Renal pelvis (tissue), 12 donors: ENCODE measurements at places on chromosomes 4 and X. TPM values are rescaled to one million over a fixed set of nuclear protein-coding genes. Genes with fewer than 3 reads are reported as not detected.
A peak's percentile ranks its signal among the peaks of the same experiment; 100 is the strongest.

DNA sequence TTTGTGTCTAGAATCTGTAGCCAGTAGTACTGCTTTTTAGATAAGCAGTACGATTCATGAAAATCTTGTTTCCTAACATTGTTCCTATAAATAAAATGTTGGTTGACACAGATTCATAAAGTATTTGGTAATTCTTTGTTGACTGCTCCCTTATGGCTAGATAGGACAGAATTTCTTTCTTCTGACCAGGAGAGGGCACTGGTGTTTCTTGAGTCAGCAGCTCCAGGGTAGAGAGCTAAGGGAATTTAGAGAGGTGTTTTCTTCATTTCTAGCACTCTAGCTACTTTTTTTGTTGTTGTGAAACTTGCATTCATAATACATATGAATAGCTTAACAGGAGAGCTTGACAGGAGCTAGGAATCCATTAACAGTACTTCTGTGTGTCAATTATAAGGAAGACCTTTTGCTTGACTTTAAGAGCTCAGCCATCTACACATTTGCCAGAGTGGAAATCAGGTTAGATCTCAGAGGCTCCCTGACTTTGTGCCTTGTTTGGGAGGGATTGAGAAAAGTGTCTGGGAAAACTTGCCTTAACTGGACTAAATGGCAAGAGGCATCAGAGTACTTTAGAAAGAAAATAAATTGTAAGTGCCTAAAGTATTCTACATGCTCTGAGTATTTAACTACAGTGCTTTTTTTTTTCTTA lies 756.1 kb downstream of the SH3BGRL start:
- DNase-seq: peak; percentile 4

DNA sequence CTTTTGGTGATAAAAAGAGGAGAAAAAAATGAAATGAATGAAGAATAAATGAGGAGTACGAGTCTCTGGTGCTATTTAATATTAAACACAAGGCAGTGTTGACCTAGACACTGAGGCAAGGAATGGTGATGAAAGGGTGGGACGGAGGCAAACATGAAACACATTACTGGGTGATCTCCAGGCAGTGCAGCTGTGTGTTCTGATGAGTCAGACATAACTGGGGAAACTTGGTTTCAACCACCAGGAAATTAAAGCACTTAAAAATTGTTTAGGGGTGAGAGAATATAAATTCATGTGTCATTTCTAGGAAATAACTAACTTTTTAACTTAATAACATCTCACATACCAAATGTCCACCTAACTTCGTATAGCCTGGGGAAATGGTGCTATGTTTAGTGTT lies 19.7 kb upstream of the CXCL6 start:
- DNase-seq: no peak

The RAB40A gene
- 4.3 TPM for polyA plus RNA-seq

DNA sequence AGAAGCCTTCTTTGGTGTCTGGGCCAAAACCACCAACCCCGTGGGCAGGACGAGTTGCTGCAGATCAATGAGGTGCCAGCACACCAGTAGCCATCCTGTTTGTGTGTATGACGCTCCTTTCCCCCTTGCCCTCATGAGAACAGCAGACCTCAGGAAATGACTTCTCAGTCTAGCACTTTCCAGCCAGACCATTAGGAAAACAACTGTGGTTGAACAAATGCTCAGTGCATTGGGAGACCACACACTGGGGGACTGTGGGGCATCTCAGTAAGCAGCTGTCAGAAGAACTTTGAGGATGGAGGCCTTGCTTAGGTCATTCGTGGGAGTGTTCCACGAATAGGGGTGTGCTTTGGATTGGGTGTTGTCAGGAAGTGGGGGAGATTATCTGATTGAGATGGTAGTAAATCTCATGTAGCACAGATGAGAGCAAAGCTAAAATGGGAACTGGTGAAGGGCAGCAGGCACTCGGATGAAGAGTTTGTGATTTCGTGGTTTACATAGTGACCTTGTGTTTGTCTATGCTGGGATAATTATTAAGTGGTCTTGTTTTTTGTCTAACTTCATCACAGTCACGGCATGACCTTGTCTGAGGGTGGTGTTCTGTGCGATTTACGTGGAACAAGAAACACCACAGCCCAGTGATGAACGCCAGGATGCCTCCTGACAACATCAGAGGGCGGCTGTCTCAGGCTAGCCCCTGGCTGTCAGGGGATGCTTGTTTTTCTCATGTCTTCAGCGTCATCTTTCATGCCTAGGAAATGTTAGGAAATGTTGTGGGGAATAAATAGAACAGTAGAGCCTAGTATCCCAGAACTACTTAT lies 70.1 kb downstream of the USP46 start:
- DNase-seq: no peak

GRCh38 chr4:183541752-183542040 lies 36.8 kb downstream of the ING2 start:
- DNase-seq: no peak

The NPNT gene
- 181 TPM for polyA plus RNA-seq

GRCh38 chrX:10577853-10578252 lies 42.5 kb downstream of the MID1 start:
- no peak for DNase-seq

- DNase-seq: no peak
Observed at GRCh38 chr4:114271031-114271430, 291.6 kb upstream of the ARSJ start.
